ENCODE measurements at places on chromosomes 3 and 15.

- no peak for DNase-seq
Observed at GRCh38 chr3:99570061-99570460, 68.3 kb upstream of the COL8A1 start.

DNA sequence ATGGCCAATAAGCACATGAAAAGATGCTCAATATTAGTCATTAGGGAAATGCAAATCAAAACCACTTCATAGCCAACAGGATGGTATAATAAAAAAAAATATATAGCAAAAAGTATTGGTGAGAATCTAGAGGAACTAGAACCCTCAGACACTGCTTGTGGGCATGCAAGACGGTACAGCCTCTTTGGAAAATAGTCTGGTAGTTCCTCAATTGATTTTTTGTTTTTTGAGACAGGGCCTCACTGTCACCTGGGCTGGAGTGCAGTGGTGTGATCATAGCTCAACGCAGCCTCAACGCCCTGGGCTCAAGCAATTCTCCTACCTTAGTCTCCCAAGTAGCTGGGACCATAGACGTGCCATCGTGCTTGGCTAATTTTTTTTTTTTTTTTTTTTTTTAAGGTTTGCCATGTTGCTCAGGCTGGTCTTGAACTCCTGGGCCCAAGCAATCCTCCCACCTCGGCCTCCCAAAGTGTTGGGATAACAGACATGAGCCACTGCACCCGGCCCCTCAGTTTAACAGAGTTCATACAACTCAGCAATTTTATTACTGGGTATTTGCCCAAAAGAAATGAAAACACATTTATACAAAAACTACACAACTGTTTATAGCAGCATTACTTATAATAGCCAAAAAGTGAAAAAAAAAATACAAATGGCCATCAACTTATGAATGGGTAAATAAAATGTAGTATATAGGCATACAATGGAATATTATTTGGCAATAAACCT, 5.1 kb downstream of the PRC1 start:
- no peak for DNase-seq

GRCh38 chr3:176951586-176952292, 245.5 kb downstream of the TBL1XR1 start:
- DNase-seq: no peak

- peak; percentile 95 for DNase-seq
Observed at GRCh38 chr3:30443756-30444673, 162.4 kb upstream of the TGFBR2 start.

GRCh38 chr3:66092175-66092995, 53.7 kb upstream of the MAGI1 start:
- peak; percentile 18 for DNase-seq

DNA sequence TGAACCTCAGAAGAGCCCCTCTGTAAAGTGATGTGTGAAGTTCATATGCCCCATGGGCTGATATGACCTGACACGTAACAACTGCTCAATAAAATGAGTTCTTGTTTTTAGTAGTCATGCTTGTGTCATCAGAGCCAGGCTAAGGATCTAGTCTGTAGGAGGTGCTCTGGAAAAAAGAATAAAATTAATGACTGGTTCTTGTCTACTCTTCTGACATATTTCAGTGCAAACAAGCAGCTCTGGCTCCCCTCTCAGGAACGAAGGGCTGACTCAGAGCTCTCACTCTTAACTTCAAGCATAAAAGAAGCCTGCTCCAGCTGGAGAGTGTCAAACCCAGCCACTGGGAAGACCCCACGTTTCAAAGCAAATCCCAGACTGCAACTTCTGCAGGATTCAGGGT, 77.0 kb downstream of the LRIG1 start:
- peak; percentile 86 for DNase-seq

- no peak for DNase-seq
Observed at GRCh38 chr3:9696480-9697220, 7.0 kb upstream of the CPNE9 start.

GRCh38 chr3:38421679-38422336, 31.9 kb upstream of the ACVR2B start:
- no peak for DNase-seq

DNA sequence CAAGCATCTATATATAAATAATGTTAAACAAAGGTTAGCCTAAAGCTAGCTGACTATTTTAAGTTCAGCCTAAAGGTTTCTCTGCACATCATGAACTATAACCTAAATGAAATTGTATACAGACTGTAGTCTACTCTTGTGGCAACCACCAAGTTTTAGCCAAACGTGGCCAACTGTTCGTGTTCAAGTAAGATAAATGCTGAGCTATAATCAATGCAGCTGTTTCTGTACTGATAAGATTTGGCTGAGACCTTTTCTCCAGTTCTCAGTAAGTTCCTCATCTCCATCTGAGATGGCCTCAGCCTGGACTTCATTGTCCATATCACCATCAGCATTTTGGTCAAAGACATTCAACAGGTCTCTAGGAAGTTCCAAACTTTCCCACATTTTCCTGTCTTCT, 43.7 kb upstream of the IGSF10 start:
- DNase-seq: no peak

DNA sequence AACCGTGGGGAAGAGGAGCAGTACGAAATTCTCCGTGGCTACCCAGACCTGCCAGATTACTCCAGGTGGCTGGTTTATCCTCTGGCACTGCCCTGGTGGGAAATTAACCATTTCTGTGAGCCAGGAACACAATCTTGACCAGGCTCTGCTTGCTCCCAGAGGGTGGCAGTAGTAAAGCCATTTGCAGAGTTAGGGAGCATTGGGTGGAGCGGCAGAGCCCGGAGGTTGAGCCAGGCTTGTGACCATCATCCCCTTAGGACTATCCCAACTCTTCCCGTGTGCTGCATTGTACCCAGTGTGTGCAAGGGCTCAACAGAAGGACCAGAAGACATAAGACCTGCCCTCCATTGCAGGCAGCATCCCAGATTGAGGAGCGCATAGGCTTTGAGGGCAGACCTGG, 5.3 kb downstream of the KNG1 start:
- DNase-seq: no peak
